Panc1 (cell line): ENCODE measurements at places on chromosomes 5 and 9.

- no peak for DNase-seq
Observed at GRCh38 chr9:2411459-2412215, 209.9 kb upstream of the VLDLR start.

DNA sequence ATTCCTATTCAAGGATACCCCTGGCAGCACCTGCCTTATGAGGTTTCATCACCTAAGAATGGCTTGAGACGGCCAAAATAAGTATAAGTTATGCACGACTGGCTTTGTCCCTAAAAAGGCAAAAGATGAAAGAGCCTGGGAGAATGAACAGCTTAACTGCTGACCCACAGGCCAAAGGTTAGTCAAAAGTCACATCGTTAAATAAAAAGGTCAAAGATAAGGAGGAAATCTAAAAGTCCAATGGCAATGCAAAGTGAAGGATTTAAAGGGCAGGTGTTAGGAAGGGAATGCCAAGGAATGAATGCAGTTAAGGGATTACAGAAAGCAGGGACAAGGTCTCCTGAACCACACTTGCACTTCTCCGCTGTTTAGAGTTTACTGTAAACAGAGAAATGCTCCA lies 5.6 kb downstream of the TAL2 start:
- no peak for DNase-seq

- no peak for DNase-seq
Observed at GRCh38 chr9:97525451-97525850, 24.0 kb downstream of the TMOD1 start.

- DNase-seq = no peak
Observed at GRCh38 chr9:80554301-80554700, 982.5 kb downstream of the TLE4 start.

GRCh38 chr5:61805101-61805500 lies 473.0 kb downstream of the ZSWIM6 start:
- DNase-seq = no peak

DNA sequence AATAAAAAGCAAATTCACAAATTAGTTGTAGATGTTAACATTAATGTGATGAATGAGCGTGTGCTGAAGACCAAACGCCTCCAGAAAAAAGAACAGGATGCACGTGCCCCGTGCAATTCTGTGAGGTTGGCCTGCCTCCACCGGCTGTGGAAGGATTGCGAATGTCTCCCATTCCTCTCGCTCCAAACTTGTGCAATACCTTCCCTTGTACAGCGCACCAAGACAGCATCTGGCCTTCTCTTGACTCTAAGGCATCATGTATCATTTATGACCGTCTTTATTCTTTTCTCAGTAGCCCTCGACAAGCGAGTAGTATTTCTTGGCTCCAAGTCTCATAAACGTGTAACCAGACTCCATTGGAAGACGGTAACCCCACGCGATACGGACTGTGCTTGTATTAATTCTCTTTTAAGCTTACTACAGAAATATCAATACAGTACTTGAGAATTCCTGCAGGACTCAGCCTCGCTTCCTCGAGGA lies 1.5 kb upstream of the TESK1 start:
- DNase-seq = no peak

DNA sequence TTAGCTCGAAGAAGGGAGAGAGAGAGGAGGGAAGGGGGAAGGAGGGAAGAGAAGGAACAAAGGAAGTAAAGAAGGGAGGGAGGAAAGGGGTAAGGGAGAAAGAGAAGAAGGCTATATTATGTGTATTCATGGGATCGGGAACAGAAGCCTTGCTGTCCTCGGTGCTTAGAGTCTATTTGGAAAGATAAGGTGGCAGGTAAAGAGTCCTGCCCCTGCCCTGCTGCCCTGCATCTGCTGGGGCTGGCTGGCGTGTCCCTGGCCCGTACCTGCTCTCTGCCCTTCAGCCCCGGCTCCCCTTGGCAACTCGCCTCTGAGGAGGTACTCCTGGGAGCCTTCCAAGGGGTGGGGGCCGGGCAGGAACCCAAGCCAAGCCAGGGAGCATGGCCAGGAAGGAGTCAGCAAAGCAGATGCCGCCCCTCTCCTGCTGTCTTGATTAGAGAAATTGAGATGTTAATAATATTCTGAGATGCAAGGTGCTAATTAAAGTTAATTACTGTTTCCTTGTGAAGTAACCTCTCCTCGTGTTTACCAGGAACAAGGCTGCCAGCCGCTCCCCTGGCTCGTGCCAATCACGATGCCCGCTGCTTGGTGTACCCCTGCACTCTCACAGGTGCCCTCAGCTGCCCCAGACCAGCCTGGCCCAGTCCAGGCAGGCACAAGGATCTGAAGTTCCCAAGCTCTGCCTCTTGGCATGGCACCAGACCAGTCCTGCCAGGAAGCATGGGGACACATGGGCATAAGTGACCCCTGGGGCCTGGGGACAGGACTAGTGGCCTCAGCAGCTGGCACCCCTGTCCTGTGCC lies 36.6 kb downstream of the PCDH1 start:
- DNase-seq = no peak

- DNase-seq = no peak
Observed at GRCh38 chr9:128250839-128251731, 24.7 kb downstream of the GOLGA2 start.

- no peak for DNase-seq
Observed at GRCh38 chr9:122364783-122365150, 6.1 kb upstream of the PTGS1 start.

DNA sequence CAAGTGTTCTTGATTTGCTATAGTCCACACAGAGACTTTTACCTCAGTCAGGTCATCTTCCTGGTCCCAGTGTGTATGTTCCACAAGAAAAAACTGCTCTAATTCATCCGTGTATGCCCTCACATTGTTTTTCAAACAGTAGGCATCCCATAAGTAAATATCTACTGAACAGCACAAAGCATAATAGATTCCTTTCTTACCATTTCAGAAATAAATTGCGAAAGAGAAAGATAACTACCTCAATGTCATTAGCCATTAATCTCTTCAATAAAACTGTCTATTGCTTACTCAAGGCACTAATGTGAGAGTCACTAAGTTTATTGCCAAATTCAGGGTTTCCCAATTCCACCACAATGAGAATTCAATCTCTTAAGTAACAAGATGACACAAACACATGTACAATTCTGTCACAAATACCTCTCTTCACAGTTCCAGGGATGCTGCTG lies 9.6 kb downstream of the FBXW2 start:
- DNase-seq = no peak

DNA sequence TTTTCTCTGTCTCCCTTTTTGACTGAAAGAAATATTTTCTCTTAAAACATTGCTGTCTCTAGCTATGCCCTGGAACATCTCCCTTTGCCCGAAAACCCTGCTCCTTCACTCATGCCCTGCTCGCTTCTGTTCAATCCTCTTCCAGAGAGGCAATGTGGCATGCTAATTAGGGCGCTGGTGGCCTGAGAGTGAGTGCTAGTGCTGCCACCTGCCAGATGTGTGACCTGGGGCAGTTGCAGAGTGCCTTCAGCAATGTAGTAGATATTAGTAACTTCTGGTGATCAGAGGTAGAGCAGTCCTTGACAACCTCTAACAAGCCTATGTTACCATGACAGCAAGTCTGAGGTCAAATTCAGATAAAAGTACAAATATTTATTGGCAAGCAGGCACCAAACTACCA lies 119.5 kb upstream of the OSMR start:
- DNase-seq = no peak

- no peak for DNase-seq
Observed at GRCh38 chr5:117131048-117131679, 556.5 kb upstream of the SEMA6A start.

GRCh38 chr5:131634996-131635683 lies at the start of gene RAPGEF6:
Gene RAPGEF6 (minus strand): TSS chr5:131635229. CDS start chr5:131635030, 199 bp downstream.
- peak; percentile 99 for DNase-seq

DNA sequence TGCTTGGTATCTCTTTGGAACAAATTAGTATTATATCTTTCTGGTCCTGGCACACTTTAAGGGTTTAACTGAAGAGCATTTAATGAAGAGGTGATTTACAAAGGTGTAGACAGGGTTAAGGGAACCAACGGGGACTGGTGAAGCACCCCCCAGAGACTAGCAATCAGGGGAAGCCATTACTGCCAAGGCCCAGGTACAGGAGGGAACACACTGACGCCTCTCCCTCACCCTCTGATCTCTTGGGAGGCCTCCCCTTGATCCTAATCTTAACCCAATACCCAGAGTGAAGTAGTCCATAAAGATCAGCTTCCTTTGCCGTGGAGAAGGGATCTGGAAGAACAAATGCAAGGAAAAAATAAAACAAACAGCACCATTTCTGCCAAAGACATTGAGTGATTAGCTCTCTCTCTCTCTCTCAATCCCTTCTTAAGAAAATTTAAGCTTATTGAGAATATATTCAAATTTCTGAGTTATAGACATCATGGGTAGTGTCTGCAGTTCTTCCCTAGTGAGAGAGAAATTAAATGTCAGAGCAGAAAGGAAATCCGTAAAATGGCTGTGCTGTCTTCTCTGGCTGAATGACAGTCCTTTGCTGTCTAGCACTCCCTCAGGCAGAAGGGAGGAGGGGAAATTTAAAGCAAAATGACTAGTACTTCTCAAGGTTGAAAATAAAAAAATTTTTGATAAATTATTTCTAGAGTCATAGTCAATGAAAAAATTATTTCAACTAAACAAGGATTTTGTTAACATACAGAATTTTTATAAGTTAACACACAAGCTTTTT lies 20.0 kb downstream of the F2R start:
- no peak for DNase-seq

GRCh38 chr5:172777881-172778814 lies 7.2 kb upstream of the DUSP1 start:
- peak; percentile 88 for DNase-seq

- DNase-seq = no peak
Observed at GRCh38 chr9:82597241-82598203, 465.4 kb downstream of the RASEF start.

GRCh38 chr9:116313638-116314037 lies 160.0 kb downstream of the PAPPA start:
- DNase-seq = no peak

DNA sequence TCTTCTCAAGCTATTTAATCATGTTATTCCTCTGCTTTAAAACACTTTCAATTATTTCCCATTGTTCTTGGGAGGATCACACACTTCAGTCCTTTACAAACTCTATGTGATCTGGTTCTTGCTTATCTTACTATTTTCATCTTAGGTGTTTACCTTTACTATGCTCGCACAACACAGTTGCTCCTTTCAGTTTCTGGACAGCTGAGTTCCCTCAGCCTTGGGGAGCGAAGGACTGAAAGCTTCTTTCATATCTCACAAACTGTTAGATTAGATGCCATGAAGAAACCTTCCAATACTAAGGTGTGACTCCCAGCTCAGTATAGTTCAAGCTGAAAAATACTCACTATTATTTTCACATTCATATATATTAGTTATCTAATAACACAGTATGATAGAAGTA lies 117.9 kb downstream of the CDC42SE2 start:
- DNase-seq = no peak

- DNase-seq = no peak
Observed at GRCh38 chr5:83942155-83942554, 221.5 kb upstream of the HAPLN1 start.

- DNase-seq = no peak
Observed at GRCh38 chr5:6545770-6546690, 86.8 kb downstream of the NSUN2 start.

GRCh38 chr5:79503794-79504495 lies 10.0 kb downstream of the HOMER1 start:
- peak; percentile 81 for DNase-seq

DNA sequence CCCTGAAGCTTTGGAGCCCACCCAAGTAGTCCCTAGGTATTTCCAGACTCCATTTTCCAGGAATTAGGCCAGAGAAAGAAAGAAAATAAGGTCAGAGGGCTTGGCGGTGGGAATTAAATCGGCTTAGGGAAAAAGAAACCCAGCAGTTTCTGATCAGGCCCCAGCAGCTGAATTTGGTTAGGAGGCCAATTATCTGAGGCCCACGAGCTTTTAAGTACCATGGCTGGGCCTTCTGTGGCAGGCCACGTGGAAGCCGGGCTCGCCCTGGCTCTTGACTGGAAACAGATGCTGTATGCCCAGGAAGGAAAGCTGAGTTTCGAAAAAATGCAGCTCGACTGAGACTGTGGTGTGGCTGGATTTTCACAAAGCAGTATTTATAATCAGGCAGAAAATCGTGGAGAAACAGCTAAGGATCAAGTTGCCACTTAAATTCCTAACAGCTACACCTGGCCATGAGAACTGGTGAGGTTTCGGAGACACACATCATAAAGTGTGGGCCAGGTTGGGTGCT lies 75.1 kb upstream of the PANK3 start:
- DNase-seq = no peak

DNA sequence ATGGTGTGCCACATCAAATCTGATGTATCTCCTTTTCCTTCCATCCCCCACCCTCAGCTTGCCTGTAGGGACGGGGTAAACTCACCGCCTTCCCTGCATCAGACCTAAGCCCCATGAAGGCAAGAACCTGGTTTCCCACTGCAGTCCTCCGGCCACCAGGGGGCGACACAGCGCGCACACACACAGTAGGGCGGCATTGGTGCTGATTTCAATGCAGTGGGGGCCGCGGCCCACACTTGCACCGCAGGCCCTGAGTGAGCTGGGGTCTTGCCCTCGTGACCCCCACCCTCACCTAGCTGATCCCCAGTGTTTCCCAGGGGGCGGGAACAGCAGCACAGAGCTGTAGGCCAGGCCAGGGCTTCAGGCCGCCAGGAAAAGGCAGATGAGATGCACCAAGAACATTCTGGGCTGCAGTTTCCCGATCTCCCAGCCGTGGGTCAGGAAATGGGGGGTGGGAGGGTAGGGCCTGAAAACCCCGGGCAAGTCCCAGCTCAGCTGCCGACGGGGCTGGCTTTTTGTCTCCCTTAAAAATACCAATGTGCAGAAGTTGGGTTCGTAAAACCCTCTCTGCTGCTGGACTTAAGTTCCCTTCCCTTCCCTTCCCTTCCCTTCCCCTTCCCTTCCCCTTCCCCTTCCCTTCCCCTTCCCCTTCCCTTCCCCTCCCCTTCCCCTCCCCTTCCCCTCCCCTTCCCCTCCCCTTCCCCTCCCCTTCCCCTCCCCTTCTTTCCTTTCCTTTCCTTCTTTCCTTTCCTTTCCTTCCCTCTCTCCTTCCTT lies 19.5 kb downstream of the FAM163B start:
- DNase-seq = no peak

GRCh38 chr9:36928670-36929349 lies 105.3 kb downstream of the PAX5 start:
- no peak for DNase-seq

GRCh38 chr5:75663579-75664284 lies 52.5 kb downstream of the ANKDD1B start:
- no peak for DNase-seq

- no peak for DNase-seq
Observed at GRCh38 chr9:135888766-135889394, 18.5 kb downstream of the CAMSAP1 start.

GRCh38 chr5:32777733-32778132 lies 66.6 kb downstream of the NPR3 start:
- DNase-seq = no peak
